ENCODE measurements at places on chromosomes 4 and X.

DNA sequence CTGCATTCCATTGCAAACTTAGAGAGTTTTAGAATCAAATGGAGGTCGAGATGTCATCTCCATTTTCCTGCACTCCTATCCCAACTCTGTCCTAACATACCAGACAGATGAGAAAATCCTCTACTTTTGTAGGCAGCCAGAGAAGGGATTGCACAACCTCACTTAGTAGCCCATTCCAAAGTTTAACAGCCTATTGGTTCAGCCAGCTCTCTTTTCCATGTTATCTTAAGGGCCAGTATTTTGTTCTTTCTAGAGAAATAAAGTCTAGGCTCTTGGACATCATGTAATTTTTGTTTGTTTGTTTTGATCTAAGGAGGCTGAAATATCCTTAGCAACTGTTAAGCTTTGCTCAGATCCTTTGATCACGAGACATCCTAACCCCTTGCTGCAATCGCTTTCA, 173.0 kb downstream of the COX18 start:
- peak; percentile 10 for DNase-seq

- DNase-seq: peak; percentile 60
These were observed 206.3 kb downstream of the ARHGAP24 start for GRCh38 chr4:85681221-85681657.

DNA sequence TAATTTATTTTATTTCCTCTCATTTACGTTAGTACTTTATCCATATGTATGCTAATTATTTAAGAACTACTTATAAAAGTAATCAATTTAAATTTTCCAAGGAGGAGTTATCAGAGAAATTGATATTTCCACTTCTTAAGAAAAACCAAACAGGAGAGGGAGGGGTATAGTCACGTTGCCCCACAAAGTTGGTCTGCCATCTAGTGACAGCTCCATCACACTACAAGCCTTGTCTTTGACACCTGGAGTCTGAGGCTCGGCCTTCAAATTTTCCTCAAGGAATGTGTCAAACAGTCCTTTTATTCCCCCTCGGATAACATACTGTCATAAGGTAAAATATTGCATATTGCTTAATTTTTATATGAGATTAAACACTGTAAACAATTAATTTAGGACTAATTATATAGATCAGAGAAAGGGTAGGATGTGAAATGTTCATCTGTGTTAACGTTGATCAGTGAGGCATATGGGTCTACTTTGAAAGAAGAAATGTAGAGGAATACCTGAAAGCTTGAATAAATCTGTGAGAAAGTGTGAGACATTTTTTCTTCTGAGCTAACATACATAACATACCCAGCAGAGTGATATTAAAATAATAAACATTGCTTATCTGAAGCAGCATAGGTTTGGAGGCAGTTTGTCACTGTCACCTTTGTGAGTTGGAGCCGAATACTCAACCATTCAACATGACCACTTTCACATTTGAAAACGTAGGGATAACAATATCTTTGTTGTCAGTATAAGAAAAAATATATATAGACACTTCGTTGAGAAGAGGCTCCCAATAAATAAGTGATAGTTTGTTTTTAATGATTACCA, 114.4 kb downstream of the GLRA3 start:
- peak; percentile 61 for DNase-seq

- DNase-seq: peak; percentile 46
These were observed 8.0 kb downstream of the NUDT6 start for GRCh38 chr4:122914292-122914904.

DNA sequence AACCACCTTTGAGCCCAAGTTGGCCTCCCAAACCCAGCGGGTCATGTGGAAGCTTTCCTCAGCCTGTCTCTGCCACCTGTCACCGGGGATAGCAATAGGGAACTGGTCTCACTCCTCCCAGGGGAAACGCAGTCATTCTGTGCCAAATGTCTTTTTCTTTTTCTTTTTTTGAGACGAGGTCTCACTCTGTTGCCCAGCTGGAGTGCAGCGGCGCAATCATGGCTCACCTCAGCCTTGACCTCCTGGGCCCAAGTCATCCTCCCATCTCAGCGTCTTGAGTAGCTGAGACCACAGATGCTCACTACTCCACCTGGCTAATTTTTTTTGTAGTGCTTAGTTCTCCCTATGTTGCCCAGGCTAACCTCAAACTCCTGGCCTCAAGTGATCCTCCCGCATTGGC, 40.3 kb downstream of the MED28 start:
- no peak for DNase-seq

DNA sequence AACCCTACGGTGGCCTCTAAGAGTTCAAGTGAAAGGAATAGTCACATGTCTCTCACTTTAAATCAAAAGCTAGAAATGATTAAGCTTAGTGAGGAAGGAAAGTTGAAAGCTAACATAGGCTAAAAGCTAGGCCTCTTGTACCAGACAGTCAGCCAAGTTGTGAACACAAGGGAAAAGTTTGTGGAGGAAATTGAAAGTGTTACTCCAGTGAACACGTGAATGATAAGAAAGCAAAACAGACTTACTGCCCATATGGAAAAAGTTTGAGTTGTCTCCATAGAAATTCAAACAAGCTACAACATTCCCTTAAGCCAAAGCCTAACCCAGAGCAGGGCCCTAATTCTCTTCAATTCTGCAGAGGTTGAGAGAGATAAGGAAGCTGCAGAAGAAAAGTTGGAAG, 51.5 kb upstream of the RAB9B start:
- DNase-seq: no peak

Measured in A172 (cell line).